ENCODE measurements at places on chromosomes 6 and 20. TPM values are rescaled to one million over a fixed set of nuclear protein-coding genes. Genes with fewer than 3 reads are reported as not detected.
A peak's percentile ranks its signal among the peaks of the same experiment; 100 is the strongest.

DNA sequence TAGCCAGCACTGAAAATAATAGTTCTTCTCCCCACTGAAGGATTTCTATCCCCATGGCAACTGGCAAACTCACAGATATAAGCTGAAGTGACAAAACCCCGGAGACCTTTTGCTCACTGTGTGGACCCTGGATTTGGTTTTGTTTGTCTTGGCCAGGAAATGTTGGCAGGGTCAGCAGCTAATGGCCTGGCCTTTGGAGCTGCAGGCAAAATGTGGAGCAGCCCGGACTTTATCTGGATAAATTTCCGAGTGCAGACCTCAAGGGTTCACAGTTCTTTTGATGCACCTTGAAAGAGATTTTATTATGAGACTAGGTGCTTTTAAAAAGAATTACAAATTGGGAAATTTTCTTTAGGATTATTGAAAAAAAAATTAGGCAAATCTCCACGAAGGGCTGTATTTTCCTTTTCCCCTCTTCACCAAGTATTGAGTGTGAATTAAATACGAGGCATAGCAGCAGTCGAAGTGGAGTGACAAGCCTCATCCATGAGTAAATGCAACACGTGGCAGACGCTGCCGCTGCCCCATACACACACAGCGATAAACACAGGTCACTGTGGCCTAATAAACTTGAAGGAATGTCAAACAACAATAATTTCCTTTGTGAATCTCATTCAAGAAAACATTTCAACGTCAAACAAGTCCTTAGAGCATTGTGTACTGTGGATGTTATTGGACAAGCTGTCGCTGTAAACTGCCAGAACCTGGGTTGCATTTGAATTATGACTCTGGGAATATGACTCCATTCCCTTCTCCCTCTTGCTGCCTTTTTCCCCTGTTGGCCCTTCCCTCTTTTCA is 35.1 kb upstream of the CCN6 start:
- no peak for DNase-seq

GRCh38 chr6:3277851-3278416 is 19.2 kb downstream of the PSMG4 start:
- no peak for DNase-seq

GRCh38 chr6:38634518-38634917 is 5.2 kb downstream of the BTBD9 start:
- no peak for DNase-seq

DNA sequence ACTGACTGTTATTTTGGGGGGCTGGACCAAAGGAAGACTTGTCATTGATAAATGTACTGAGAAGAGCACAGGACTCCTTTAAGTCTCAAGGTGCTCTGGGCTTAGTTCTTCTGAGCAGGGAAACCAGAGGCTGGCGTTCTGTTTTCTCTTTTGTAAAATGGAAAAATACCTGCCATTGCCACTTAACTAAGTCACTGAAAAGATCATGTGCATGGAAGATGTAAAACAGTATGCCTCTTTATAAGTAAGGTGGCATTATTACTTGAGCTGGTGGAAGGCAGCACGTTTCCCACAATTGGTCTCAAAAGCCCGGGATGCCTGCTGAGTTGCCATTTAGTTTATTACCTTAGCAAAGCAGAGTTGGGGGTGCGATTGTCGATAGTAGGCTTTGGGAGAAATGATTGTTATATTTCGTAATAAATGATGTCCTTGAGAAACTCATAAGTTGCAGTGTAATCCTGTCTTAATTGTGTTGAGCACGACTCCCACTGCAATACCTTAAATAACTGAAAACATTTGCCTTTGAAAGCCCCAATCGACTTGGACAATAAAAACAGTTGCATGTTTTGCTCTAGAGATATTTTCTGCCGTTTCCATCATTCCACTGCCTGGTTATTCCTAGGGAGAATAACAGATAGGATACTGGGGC is 3.6 kb downstream of the JARID2 start:
- no peak for DNase-seq

- peak; percentile 26 for DNase-seq
These were observed 60.3 kb downstream of the VTA1 start for GRCh38 chr6:142207265-142207877.

DNA sequence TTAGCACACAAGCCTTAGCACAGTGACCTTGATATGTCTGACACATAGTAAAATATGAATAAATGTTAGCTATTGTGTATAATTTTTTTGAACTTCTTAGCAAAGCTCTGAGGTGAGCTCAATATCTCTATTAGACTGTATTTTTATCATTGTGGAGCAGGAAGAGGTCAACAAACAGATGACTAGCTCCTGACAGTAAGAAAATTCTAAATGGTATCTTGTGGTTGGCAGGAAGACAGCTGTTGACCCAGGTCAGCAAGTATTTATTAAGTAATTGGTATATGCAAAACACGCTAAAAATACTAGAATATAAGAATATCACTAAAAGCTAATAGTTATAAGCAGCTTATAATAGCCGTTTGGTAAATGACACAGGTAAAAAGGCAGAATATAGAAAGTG is 77.5 kb upstream of the MARCKS start:
- DNase-seq = no peak

- peak; percentile 22 for DNase-seq
These were observed 201.7 kb upstream of the FOXQ1 start for GRCh38 chr6:1110164-1110563.

- DNase-seq = no peak
These were observed 59.1 kb downstream of the SCAF8 start for GRCh38 chr6:154792325-154792724.

LSM2 gene
- 89.7 TPM for total RNA-seq
